Left lobe of liver (tissue), 2 donors: ENCODE measurements at places on chromosomes 7 and 10.
A peak's percentile ranks its signal among the peaks of the same experiment; 100 is the strongest.

- no peak for DNase-seq
These were observed 100.7 kb upstream of the FGFR2 start for GRCh38 chr10:121698902-121699301.

DNA sequence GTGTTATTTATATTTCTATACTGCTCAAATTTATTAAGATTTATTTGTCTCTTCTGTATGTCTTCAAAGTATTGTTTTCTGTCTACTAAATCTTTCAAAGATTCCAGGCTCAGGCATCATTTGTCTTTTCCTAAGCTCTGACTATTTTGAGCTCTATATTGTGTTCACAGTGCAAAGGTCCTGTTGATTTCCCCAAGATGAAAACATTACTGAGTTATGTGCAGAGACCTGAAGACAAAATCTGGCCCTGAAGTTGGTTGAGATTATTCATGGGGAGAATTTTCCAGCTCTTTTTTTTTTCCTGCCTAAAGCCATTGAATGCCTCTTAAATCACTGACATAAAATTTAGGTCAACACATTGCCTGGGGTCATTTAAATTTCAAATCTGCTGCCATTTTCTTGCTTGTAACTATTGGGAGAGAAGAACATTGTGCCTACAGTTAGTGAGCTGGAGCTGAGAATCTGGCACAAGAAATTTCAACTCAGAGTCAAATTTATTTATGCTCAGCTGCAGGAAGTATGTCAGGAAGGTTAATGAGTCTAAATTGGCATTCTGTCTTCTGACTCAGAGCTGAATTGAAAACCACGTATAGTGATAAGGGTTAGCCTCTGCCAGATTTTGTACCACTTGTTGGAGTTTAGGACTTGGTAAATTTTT is 31.6 kb downstream of the CSTF2T start:
- no peak for DNase-seq

- no peak for DNase-seq
These were observed 75.7 kb downstream of the REEP3 start for GRCh38 chr10:63596924-63597323.

GRCh38 chr10:44830022-44830421 is 81.1 kb upstream of the TMEM72 start:
- no peak for DNase-seq

- DNase-seq = no peak
These were observed 6.0 kb downstream of the WIPF3 start for GRCh38 chr7:29812185-29812876.

DNA sequence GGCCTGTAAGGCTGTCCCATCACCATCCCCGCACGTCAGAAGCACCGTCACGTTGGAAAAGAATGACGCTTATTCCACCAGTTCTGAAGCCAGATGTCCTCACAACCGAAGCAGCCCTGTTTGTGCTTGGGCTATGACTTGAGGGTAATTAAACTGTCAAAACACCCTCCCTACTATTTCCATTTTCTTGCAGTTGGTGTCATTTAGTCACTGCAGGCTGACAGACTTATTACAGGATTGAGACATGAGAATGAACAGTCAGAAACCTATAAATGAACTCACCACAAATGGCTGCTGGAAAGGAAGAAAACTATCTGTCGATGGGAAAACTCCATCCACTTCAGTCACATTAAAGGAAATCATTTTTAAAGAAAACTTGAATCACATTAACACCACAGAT is 85.3 kb downstream of the VOPP1 start:
- no peak for DNase-seq

GRCh38 chr10:7030134-7030855 is 380.5 kb downstream of the SFMBT2 start:
- no peak for DNase-seq

DNA sequence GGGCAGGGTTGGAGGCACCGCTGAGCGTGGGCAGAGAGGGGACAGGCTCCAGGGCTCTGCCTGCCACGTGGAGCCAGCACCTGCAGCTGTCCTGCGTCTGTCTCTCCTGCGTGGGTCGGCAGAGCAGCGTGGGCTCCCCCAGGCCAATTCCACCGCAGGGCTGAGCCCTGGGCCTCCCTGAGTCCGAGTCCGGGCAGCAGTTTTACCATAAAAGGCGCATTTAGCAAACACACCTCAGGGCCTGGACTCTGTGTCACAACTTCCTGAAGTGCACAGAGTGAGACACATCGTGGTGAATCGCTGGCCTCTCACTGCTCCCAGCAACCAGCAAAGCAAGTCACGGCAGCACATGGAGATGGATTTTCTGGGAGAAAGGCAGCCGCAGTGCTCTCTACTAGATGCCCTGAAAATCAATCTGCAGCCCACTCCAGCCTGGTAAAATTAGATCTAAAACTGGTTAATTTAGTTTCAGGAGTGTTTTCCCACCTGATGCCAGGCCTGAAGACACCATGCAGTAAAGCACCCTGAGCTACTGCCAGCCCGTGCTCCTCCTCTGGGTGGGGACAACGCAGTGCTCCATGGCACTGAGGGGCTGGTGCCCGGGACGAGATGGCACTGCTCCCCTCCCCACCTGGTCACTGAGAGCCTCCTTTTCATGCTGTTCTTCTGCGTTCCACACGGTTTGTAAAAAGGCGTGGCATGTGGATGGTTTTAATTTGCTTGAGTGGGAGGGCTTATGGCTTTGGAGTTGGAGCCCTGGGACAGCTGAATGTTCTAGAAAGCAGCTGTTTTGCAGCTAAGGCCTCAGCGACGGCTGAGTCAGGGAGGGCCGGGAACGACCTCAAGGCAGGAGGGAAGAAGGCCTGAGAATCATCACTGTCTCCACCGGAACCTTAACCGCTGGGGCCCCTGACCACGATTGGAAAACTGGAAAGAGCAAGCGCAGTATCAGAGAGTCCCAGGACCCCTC is 336.9 kb downstream of the ADARB2 start:
- DNase-seq = peak; percentile 28

DNA sequence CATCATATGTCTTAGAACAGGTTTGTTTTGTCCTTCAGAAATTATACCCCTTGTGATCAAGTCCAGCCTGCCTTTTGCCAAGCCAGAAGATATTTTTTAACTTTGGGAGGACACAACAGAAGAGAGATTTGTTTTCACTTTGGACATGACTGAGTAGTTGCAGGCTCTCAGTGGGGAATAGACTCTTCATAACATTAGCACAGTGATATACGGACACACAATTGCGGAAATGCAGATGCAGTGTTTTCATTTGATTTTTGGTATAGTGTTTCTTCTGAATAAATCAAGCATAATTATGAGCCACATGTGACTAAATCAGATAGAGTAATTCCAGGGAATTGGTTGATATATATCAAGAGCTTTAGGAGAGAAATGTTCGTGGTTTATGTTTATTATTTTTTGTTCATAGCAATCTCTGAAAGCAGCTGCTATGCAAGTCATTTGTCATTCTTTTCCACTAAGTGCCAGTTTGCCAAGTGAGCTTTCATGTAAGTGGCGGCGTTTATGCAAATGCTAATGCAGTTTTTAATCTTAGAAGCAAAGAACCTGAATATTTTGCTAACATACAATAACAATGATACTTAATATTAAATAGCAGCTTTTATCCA is 69.6 kb upstream of the HDAC9 start:
- no peak for DNase-seq

DNA sequence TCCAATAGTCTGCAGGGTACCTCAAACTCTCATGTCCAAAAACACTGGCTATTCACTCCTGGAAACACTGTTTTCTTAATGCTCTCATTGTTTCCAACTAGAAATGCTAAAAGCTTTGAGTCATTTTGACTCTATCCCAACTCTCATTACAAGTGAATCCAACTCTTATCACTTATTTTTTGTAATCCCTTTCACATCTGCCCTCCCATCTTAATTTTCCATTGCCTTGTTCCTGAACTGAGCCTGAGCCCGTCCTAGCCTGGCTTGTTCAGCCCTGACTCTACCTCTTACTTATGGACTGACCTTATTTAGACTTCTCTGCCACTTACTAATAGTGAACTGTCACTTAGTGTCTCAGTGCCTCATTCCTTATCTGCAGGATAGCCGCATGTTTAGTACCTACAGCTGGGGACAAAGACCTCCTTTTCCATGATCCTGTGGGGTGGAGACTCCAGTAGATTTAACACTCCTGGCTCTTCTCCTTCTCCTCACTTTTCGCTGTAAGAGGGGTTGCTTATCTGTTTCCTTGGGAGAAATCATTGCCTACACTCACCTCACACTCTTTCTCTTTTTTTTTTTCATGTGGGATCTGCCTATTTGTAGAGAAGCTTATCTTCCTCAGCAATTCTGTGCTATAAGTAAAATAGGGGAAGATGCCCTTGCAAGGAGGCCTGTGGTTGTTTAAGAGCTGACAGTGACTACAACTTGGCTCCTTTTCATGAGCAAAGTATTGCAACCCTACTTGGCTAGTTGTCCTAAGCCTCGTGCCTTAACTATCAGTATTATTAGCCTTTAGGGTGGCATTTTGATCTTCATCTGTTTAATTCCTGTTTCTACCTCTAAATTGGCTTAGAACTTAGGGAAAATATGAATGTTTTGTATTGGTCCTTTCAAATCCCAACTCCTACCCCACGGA is 56.4 kb downstream of the SLC16A12 start:
- DNase-seq = no peak

DNA sequence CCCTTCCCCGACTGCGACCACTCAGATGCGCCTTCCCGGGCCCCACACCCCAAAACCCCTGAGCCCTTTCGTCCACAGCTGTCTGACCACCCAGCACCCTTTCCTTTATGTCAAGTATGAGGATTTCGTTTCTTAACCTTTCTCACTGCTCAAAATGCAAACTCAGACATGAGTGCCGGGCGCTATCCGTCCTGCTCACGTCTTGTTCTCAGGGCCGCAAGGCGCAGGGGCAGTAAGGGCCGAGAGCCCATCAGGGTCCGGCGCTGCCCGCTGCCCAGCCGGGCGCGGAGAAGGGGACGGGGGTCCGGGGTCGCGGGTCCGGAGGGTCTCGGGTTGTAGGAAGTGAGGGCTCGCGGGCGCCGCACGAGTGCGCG is 670 bp upstream of the RBM33 start:
- DNase-seq = no peak

DNA sequence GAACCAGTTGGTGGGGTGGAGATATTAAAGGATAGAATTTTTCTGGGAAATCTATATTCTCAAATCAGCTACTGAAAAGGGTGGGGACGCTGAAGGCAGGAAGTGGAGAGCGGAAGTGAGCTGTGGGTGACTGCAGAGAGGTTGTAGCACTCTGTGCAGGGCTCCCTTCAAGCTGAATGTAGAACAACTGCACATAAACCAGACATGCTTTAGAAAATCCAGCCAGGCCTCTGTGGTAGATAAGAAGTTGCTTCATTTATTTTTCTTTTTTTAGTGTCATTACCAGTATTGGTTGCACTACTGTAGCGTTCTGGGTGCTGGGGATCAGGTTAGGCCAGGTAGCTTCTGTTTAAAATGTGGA is 127.8 kb downstream of the CELF2 start:
- no peak for DNase-seq

GRCh38 chr7:139744768-139745677 is 32.8 kb downstream of the HIPK2 start:
- peak; percentile 85 for DNase-seq

DNA sequence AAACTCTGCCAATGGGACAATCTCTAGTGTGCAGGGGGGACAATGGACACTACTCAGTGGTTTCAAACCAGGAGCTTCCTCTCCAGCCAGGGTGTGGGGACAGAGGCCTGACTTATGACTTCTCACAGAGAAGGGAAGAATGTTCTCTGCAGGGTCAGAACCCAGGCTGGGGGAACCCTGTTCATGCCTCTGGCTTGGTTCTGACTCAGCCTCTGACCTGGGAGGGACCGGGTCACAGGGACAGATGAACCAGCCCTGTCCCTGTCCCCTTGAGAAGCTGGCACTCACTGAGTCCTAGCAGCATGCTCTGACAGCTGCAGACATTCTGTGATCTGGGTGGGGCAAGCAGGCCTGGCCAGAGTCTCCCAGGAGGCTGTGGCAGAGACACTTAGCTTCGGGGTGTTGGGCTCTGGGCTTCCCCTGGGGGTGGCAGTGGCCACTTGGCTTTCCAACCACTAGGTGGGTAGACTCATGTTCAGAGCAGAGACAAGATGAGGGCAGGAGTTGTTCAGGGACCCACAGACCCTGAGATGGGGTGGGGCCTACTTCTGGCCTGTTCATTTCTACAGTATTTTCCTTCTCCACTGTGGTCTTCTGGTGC is 13.6 kb downstream of the TSPAN15 start:
- no peak for DNase-seq

- DNase-seq = no peak
These were observed 29.1 kb downstream of the EPC1 start for GRCh38 chr10:32317795-32318357.

- DNase-seq = no peak
These were observed 286.8 kb downstream of the SKIDA1 start for GRCh38 chr10:21238717-21239116.

DNA sequence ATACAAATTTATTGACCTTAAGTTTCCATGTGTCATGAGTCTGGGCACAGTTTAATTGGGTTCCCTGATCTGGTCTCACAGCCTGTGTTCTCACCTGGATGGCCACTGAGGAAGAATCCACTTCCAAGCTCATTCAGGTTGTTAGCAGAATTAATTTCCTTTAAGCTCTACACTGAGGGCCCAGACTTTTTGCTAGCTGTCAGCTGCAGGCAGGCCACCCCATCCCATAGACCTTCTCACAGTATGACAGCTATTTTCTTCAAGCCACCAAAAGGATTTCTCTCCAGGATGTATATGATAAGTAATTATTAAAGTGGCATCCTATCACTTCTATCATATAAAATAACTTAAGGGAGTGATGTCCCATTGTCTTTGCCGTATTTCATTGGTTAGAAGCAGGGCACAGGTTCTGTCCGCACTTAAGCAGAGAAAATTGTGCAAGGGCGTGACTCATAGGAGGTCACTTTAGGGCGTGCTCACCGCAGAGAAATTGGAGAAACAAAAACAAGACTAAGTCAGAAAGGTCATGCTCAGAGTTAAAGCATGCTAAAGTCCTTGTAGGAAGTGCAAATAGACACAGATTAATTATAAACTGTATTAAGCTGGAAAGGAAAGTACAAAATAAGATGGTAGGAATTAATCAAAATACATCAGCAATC is 109.9 kb downstream of the AHR start:
- DNase-seq = peak; percentile 80

DNA sequence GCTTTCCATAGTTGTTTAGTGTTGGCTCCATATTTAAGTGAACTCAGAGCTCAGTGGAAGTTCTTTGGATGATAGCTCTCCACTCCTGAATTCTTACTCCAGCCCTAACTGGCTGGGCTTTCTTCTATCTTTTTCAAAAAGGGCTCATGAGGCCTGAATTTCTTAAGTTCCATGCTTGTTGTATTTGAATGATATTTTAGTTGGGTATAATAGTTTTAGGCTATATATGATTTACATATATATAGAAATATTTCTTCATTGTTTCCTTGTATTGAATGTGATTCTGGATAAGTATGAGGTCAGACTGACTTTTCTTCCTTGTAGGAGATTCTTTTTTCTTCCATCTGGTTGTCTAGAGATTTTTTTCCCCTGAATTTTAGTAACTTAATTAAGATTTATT is 843.5 kb downstream of the LRMDA start:
- no peak for DNase-seq
